MCF 10A (cell line): ENCODE measurements at places on chromosomes 12 and 14.

- no peak for DNase-seq
Measured at GRCh38 chr12:109346920-109347319, 780 bp upstream of the MYO1H start.

DNA sequence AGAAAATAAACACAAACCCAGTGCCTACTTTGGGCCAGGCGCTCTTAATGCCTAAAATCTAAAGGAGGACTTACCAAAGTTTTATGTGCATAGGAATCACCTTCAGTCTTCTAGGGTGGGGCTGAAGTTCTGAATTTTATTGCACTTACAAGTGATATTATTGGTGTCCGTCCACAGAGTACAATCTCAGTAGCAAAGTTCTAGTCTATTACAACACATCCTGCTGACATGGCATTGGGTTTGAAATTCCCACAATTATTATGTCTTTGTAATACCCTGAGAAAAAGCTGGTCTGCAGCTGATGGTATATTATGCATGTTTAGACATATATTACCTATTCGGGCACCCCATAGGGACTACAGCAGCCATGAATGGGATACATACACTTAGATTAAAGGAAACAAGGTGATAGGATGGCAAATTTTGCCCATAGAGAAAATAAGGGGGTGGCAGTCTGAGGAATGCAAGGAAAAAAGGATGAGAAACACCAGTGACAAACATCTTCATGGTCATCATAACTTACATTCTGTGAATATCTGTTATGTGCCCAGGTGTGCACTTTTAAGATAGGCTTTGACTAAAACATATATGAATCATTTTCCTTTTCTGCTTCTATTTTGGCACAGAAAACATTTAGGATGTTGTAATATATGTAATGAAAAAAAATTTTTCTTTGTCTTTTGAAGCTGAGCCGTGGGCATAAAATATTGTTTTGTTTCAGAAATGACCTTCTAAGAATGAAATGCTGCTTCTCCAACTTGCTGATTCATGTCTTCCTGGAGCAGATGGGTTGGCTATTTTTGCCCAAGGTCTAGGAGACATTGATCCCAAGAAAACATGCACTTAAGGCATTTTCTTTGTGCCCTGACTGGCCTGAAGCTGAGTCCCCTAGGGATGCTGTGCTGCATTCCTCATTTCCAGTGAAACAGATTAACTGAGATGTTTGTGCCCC, 27.2 kb upstream of the ALG10 start:
- peak; percentile 33 for DNase-seq
- no peaks in the 10 kb centered on the region for H3K36me3 ChIP-seq
- H3K4me3 ChIP-seq, result no peak overlapping the region
- H3K27ac ChIP-seq, result peak overlapping the region; percentile 25
- H3K27me3 ChIP-seq, result no peaks in the 10 kb centered on the region
- H3K4me1 ChIP-seq, result peaks cover 10% of the 10 kb centered on the region

DNA sequence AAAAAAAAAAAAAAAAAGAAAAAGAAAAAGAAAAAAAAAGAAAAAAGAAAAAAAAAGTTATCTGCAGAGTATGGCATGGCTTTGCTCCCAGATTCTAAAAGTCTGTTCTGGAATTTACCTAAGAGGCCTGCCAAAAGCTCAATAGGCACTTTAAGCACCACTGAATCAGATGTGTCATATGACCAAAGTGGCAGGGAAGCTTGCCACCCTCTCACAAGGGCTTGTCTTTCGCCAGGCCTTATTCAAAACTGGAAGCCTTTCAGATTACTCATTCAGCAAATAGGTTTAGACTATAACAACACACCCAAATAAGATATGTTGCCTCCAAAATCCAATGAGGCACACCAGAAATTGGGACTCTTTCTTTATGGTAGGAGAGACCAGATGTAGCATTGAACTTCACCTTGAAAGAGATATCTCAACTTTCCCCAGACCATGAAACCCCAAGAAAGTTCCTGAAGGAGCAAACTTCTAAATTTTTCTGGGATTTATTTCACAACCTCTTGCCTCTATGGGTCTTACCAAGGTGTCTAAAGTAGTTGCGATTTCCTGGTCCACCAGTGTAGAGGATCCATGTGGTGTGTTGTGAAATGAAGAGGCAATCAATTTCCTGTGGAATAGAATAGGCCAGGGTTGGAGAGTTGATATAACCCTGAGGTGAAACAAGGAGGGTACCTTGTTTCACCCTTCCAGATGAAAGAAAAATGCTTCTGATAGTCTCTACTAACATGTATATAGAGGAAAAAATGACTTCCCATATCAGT, 218.8 kb downstream of the DAD1 start:
- no peaks in the 10 kb centered on the region for H3K27me3 ChIP-seq
- peak overlapping the region; percentile 96 for H3K27ac ChIP-seq
- H3K4me3 ChIP-seq, result peak overlapping the region; percentile 43
- H3K36me3 ChIP-seq, result no peaks in the 10 kb centered on the region

GRCh38 chr12:131063413-131063812, 109.7 kb downstream of the ADGRD1 start:
- peaks cover 3% of the 10 kb centered on the region for H3K36me3 ChIP-seq
- H3K27me3 ChIP-seq, result peaks cover 75% of the 10 kb centered on the region
- H3K27ac ChIP-seq, result no peak overlapping the region
- no peaks in the 10 kb centered on the region for H3K4me1 ChIP-seq

DNA sequence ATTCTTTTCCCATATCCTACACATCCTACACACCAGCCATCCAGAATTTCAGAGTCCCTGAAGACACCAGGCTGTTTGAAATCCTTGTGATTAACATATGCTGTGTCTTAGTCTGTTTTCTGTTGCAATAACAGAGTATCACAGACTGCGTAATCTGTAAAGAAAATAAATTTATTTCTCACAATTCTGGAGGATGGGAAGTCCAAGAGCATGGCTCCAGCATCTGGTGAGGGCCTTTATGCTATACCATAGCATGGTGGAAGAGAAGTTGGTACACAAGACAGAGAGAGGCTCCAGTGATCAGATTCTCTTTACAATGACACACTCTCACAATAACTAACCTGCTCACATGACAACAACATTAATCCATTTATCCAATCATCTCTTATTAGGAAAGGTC, 4.1 kb downstream of the ART4 start:
- no peaks in the 10 kb centered on the region for H3K27me3 ChIP-seq
- H3K36me3 ChIP-seq, result no peaks in the 10 kb centered on the region
- H3K4me1 ChIP-seq, result peaks cover 43% of the 10 kb centered on the region
- DNase-seq, result no peak
- peak overlapping the region; percentile 91 for H3K27ac ChIP-seq
